ENCODE measurements at places on chromosomes 7 and 10.

DNA sequence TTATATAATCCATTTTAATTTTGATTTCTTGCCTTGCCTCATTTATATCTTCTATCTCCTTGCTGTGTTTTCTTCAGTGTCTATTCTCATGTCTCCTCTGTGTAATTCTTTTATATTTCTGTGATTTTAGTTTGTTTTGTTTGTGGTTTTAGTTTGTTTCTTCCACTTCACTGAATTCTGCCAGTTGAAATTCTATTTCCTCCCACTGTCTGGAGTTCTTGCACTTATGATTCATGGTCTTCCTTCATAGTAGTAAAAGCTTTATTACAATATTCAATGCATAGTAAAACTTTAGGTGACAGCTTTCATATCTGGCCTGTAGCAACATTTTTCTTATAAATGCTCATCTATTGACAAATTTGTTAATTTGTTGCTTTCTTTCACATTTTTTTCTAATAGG is 113.3 kb downstream of the MAGI2 start:
- no peak for DNase-seq

DNA sequence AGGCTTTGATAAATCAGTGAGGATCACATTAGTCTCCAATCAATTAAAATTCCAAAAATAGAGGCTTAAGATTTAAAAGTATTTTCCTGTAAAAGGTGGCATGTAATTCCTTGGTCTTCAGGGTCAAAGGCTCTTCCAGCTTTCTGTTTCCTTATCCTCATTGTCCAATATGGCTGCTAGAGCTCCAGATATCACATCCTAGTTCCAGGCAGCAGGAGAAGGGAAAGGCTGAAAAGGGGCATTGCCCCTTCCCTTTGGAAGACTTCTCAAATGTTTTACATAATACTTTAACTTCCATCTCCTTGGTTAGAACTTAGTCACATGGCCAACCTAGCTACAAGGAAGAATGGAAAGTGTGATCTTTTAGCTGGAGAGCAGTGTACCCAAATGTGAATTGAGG is 39.2 kb upstream of the JAZF1 start:
- DNase-seq = no peak

- DNase-seq = no peak
Observed at GRCh38 chr10:122197611-122198222, 73.4 kb upstream of the BTBD16 start.

- DNase-seq = no peak
Observed at GRCh38 chr7:75915416-75916156, 631 bp downstream of the POR start.

- no peak for DNase-seq
Observed at GRCh38 chr7:84712374-84713121, 474.3 kb downstream of the SEMA3D start.

GRCh38 chr10:28678687-28679457 is 1.6 kb downstream of the BAMBI start:
- DNase-seq = no peak

- DNase-seq = no peak
Observed at GRCh38 chr10:33476757-33477273, 142.3 kb upstream of the NRP1 start.

GRCh38 chr7:16345979-16346958 is 75.1 kb downstream of the CRPPA start:
- no peak for DNase-seq

DNA sequence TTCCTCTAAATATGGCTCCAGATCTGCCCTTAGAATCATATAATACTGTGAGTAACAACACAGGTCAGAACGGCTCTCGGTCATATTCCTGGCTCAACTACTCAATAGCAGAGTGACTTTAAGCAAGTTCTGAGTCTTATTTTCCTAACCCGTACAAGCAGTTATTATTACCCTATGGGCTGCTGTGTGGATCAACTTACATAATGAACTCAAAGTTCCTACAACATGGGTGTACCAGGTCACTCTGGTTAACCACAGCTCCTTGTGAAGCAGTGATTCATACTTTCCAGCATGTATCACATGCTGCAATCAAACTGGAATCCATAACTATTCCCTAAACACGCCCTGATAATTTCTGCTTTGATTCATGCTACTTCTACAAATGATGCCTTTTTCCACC is 107.3 kb downstream of the LRRN3 start:
- no peak for DNase-seq

- no peak for DNase-seq
Observed at GRCh38 chr10:79425074-79425532, 20.3 kb downstream of the ZCCHC24 start.

GRCh38 chr10:120415709-120416330 is 41.2 kb upstream of the PLPP4 start:
- DNase-seq = no peak

GRCh38 chr7:84113906-84114850 is 80.4 kb downstream of the SEMA3A start:
- no peak for DNase-seq

DNA sequence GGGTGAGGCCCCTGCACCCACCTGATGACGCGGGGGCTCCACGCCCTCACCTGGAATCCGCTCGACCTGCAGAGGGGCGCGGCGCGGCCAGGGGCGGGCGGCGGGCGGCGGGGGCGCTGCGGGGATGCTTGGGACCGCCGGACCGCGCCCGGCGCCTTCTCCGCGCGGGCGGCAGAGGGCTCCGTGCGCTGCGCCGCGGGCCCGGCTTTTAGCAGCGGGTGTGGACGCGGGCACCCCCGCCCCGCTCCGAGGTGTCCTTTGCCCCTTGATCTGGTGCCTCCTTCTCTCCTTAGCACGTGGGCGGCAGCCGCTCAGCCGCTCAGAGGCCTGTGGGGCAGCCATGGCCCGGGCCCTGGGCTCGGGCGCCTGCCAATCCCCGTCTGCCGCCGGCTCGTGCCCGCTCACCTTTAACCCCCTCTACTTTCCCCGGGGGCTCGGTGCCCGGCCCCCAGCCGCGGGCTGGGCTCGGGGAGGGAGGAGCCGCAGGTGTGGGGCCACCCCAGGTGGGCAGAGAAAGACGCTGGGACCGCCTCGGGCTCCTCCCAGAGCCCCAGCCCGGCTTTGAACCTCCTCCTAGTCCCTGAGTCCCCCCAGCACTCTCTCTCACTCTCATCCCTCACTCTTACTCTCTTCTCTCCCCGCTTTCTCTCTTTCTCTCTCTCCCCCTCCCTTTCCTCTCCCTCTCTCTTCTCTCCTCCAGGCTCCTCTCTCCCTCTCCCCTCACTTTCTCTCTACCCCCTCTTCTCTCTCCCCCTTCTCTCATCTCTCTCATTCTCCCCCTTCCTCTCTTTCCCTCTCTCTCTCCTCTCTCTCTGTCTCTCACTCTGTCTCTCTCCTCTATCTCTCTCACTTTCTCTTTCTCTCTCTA is 19.7 kb upstream of the VPS37D start:
- no peak for DNase-seq

- DNase-seq = no peak
Observed at GRCh38 chr7:50783801-50784507, 1.3 kb upstream of the GRB10 start.

GRCh38 chr10:30114881-30115625 is 55.7 kb upstream of the JCAD start:
- DNase-seq = no peak

DNA sequence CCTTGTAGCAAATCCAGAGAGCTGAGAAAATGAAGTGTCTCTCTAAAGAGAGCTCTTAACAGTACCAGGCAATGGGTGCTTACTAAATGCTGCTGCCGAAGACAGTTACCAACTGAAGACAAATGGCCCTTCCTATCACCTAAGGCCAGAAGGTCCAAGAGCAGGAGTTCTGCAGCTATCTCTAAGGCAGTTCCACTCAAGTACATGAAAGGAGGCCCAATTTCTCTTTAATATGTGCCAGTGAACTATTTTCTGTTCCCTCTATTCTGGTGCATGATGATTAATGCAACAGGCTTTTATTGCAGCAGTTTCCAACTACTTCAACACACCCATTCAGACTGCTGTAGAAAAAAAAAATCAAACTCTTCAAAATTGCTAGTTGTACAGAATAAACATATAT is 122.5 kb downstream of the SLC25A13 start:
- no peak for DNase-seq

- DNase-seq = no peak
Observed at GRCh38 chr7:117916309-117916708, 43.1 kb upstream of the CTTNBP2 start.

GRCh38 chr7:141306081-141306480 is 232.2 kb downstream of the TMEM178B start:
- DNase-seq = no peak

GRCh38 chr10:69222157-69223027 is 2.3 kb downstream of the HKDC1 start:
- DNase-seq = no peak

- DNase-seq = no peak
Observed at GRCh38 chr10:99621454-99622251, 1.4 kb upstream of the SLC25A28 start.

- DNase-seq = no peak
Observed at GRCh38 chr10:17217631-17218232, 10.3 kb upstream of the VIM start.

DNA sequence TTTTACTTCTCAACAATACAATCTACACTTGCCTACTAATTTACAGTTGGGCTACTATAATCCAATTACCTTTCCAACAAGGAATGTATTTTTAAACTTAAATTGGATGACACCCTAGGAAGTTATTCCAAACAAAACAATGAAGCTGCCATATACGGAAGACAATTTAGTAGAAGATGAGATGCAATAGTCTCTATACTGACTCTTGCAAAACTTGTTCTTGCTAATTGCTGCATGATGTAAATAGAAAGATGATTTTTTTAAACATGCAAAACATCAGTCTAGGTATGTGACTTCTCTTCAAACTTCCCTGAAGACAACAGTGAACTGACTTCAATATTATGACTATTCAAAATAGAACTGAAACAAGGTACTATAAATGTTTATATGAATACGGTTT is 17.6 kb downstream of the NT5C3A start:
- DNase-seq = no peak

GRCh38 chr7:26782501-26782900 is 81.9 kb downstream of the SKAP2 start:
- no peak for DNase-seq

DNA sequence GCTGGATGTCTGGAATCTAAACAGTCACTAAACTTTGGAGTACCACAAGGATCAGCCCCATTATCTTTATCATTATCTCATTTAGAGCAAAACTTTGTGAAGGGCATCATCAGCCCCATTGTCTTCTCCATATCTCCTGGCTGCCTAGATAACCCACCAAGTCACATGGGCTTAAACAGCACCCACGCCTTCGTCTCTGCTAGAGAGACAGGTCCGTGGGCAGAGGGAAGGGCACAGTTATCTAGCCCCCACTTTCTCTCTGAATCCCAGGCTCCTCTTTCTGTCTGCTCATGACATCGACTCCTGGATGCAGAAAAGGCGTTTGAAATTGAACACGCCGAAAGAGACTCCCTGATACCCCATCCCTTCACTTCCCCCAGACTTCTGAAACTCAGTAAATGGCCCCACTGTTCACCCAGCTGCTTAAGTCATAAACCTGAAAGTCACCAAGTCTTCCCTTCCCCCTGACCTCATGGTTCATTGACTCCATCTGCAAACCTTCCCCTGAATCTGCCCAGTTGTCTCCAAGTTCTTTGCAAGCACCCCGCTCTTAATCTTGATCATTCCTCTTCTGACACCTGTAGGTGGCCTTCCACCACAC is 20.9 kb upstream of the PARD3 start:
- no peak for DNase-seq

DNA sequence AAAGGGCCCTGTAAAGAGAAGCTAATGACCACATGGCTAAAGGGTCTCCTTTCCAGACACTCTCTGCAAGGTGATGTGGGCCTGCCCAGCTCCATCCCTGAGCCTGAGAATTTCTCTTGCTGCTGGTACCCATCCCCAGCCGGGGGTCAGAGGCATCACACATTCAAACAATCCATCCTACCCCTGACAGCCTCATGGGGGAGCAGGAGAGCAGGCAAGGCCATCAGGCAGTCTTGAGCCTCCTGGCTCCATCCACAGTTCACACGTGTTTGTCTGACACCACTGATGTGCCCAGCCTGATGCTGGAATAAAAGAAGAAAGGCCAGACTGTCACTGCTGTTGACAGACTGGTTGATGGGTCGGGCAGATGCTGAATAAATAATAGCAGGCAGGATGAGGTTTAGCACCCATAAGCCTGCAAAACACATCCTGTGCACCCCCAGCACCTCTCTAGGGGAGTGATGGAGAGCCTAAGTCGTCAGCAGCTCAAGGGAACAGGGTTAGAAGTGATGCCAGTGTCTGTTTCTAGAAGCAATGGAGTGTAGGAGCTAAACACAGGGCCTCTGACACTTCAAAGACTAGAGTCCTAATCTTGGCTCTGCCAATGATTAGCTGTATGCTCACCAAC is 43.5 kb downstream of the TLL2 start:
- no peak for DNase-seq

DNA sequence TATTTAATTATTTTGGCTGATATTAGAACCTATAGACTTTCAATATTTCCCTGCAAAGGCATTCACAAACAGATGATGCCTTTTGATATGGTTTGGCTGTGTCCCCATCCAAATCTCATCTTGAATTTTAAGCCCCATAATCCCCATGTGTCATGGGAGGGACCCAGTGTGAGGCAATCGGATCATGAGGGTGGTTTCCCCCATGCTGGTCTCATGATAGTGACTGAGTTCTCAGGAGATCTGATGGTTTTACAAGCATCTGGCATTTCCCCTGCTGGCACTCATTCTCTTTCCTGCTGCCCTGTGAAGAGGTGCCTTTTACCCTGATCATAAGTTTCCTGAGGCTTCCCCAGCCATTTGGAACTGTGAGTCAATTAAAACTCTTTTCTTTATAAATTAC is 9.3 kb upstream of the PNLIPRP3 start:
- no peak for DNase-seq

GRCh38 chr7:37391791-37392672 is 56.6 kb downstream of the ELMO1 start:
- DNase-seq = no peak

DNA sequence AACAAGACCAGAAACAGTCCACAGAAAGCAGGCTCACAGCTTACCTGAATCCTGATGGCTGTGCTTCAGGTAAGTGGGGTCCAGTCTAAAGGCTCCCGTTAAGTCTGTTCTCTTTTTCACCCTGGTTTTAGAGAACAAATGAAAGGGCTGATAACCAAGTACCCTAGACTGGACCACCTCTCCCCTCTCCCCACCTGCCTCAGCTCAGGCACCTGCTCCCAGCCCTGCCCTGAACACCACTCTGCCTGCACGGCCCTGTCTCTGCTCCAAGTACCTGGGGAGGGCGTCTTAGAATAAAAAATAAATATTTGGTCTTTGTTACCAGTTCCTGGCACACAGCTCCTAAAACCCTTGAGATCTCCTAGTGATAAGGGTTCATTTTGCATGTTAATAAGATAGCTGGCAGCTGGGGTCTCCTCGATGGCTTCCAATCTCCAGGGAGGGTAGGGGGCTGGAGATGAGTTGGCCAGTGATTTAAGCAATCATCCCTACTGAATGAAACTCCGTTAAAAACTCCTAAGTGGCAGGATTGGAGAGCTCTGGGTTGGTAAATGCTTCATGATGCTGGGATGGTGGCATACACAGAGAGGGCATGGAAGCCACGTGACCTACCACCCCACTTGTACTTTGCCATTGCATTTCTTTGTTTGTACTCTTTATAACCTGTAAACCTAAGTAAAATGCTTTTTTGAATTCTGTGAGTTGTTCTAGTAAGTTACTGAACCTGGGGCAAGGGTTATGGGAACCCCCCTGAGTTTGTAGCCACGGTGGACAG is 29.8 kb upstream of the FIGNL1 start:
- no peak for DNase-seq

- DNase-seq = no peak
Observed at GRCh38 chr10:19892270-19892669, 76.0 kb downstream of the PLXDC2 start.

- peak; percentile 1 for DNase-seq
Observed at GRCh38 chr10:53601260-53601875, 828.8 kb upstream of the MBL2 start.

- DNase-seq = no peak
Observed at GRCh38 chr10:70851597-70852475, 36.1 kb downstream of the SGPL1 start.
